T-helper 22 cell (primary cell): ENCODE measurements at places on chromosomes 4 and X.

- no peak for DNase-seq
Measured at GRCh38 chr4:6222761-6223292, 22.5 kb upstream of the JAKMIP1 start.

- DNase-seq: no peak
Measured at GRCh38 chr4:163535657-163536056, 41.2 kb downstream of the TMA16 start.

DNA sequence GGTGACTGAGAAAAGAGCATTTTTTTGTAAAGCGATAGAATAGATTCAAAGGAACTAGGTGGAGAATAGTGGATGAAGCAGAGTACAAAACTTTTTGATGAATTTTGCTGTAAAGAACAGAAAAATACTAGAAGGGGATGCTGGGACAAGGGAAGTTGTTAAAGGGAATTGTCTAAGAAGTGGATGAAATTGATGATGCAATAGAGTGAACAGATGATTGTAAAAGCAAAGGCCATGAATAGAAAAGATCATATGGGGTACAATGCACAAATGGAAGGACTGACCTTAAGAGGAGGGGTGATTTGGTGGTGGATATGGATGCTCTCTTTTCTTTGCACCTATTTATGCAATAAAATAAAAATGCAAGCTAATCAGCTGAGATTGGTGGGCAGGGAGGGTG, 262.7 kb upstream of the MAD2L1 start:
- DNase-seq: no peak

DNA sequence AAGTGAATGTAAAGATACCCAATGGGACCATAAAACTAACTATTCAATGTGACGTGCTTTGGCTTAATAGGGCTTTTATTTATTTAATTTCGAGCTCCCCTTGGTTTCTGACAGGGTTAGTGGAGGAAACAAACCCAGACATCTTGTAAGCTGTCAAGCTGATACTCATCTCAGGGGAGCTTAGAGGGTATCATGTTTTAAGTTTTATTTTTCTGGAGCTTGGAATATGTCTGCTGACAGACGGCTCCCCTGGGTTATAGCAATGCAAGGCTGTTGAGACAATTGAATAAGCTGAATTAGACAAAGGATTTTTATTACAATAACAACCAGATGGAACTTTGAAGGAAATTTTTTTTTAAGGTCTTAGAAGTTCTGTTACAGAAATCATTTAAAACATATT, 456.5 kb downstream of the IL1RAPL1 start:
- no peak for DNase-seq

- DNase-seq: no peak
Measured at GRCh38 chr4:177555007-177555574, 112.9 kb upstream of the AGA start.

GRCh38 chrX:8025705-8026104, 98.5 kb upstream of the PNPLA4 start:
- no peak for DNase-seq

GRCh38 chrX:25523574-25524540, 508.1 kb upstream of the ARX start:
- DNase-seq: no peak

- DNase-seq: no peak
Measured at GRCh38 chrX:19697416-19697815, 182.1 kb upstream of the MAP3K15 start.

GRCh38 chr4:3862640-3863420, 96.6 kb downstream of the ADRA2C start:
- no peak for DNase-seq

GRCh38 chr4:76459291-76459723, 24.3 kb downstream of the SHROOM3 start:
- DNase-seq: no peak

DNA sequence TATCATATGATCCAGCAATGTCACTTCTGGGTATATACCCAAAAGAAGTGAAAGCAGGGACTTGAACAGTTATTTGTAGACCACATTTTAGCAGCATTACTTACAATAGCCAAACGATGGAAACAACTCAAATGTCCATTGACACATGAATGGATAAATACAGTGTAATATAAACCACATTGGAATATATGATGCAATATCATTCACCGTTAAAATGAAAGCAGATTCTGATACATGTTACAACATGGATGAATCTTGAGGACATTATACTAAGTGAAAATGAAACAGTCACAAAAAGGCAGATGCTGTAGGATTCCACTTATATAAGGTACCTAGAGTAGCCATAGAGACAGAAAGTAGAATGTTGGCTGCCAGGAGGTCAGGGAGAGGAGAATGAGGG, 130.5 kb upstream of the SMAD1 start:
- DNase-seq: no peak

GRCh38 chr4:173794662-173795061, 264.6 kb upstream of the HAND2 start:
- no peak for DNase-seq

- no peak for DNase-seq
Measured at GRCh38 chr4:113086172-113086695, 36.8 kb downstream of the ANK2 start.

DNA sequence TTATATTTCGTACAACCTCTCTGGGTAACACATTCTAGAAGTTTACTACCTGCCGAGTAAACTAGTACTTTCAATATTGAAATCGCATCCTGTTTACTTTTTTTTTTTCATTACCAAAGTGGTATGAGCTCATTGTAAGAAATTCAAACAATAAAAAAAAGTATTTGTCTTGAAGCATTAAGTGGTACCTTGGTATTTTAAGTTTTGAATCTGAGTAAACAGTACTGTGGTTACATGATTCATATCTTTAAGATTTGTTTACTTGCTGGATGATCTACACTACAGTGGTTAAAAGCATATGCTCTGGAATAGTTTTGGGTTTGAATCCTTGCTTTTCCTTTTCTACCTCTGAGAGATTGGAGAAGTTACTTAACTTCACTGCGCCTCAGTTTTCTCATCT, 3.8 kb upstream of the MMGT1 start:
- DNase-seq: no peak

- DNase-seq: no peak
Measured at GRCh38 chr4:129364747-129365452, 268.9 kb downstream of the C4orf33 start.

DNA sequence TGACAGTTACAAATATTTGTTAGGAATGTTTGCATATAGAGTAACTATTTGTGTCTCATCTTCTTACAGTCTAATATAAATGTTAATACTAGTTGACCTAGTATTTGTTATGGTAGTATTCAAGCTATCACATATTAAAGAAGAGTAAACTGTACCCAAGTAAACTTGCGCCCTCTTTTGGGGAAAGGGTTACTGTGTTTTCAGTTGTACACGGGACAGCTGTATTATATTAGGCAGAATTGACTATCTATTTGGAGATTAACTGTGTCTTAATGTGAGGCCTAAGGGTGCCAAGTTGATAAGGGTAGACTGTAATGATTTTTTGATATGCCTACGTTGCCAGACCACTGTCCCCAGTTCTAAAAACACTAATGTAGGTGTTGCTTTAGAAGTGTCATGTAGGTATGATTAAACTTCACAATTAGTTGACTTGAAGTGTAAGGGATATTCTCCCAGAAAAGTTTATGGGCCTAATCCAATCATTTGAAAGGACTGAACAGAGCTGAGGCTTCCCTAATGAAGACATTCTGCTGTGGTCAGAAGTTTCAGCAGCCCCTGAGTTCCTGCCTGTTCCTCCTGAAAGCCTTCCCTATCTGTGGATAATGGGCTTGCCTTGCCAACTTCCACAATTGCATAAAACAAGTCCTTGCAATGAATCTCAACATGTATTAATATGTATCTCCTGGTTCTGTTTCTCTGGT, 172.8 kb upstream of the CXCL13 start:
- DNase-seq: no peak

DNA sequence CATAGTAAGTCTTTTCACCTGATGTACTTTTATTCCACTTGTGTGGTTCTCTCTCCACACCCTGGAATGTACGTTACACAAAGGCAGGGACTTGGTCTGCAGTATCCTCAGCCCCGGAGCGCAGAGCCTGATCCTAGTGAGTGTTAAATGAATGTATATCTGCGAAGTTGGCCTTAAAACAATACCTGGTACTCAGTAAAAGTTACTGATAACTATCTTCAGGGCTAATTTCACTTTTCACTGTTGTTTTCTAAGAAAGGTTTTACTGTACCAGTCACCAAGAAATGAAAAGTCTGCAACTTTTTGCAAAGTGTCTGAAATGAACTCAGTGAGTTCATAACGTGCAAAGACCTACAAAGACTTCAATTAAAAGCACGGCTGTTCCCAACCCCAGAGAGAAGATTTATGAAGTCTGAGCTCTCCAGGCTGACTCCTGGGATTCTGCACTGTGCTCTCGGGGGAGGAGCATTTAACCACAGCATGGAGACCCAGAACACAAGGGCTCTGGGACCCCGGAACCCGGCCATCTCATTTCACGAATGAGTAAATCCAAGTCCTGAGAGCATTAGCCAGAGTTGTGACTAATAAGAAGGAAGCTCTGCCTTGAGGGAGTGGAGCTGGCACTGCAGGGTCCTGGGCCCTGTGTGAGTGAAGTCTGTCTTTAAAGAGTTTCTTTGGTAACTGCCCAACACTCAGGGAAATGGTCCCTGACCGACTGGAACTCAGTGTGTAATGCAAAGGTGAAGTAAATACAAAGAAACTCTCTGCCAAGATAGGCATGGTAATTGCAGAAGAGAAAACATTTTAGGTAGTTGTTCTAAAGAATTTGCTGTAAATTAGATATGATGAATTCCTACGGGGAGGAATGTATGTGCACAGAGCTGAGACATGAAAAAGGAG, 165.8 kb downstream of the NSUN7 start:
- DNase-seq: no peak

DNA sequence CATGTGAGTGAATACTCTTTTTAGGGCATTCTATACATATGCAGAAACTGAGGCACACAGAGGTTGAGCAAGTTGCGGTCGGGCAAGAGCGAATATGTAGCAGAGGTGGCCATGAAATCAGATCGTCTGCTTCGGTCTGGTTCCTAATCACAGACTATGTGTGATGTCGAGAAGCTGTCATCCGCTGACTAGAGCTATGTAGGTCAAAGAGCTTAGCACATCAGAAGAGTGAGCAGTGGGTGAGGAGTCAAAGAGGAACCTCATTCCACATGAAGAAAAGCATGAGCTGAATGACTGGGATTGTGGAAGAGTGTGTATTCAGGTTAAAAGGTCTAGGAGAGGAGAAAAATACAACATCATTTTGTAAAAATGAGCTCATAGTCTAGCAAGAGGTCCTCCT, 19.0 kb downstream of the GAB3 start:
- DNase-seq: no peak
